ENCODE measurements at places on chromosomes 12 and 14.

DNA sequence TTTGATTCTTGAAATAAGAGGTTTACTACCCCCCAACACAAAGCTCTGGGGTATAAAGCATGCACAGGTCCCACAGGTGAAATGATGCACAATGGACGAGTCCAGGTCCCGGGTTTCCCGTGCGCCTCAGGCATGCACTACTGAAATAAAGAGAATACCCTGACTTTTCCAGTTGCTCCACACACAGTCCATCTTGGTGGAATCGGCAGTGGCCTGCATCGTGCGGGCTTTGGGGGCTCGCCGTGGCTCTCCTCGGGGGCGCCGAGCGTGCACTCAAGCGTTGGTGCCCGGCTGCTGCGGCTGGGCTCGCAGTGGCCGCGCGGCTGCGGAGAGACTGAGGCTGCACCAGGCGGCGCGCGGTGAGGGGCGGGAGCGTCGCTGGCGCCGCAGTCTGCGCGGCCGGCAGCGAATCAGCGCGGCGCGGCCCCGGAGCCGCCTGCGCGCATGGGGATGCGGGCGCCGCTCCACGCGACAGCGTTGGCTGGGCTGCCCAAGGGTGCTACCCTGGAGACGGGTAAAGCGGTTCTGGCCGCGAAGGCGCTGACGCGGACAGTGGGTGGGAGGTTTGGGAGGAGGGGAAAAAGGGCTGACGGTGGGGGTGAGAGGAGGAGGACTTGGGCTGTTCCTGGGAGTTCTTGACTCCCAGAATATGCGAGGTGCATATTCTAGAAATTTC is 53.8 kb upstream of the CCDC175 start:
- DNase-seq = peak; percentile 10

- DNase-seq = no peak
These were observed 83.6 kb upstream of the DIO3 start for GRCh38 chr14:101477648-101478047.

DNA sequence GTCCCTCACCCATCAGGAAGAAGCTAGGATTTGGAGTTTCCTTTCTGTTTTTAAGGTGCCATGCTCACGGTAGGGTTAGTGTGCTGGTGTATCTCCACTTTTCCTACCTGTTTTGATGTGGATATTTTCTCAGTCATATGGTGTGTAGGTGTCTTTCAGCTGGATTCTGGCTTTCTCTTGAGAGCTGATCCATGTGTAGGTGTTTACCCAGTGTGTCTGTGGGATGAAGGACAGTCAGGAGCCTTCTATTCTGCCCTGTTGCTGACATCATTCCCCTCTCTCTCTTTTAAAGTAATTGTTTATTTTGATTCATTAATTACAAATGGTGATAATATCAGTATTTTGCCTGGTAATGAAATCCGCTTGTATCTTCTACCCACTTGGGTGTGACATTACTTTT is 22.8 kb downstream of the TMX1 start:
- no peak for DNase-seq

GRCh38 chr14:84006643-84007155 is 1523.2 kb upstream of the FLRT2 start:
- no peak for DNase-seq

- DNase-seq = no peak
These were observed 77.3 kb upstream of the ANO6 start for GRCh38 chr12:45138609-45139008.

- DNase-seq = no peak
These were observed 71.6 kb upstream of the PPM1H start for GRCh38 chr12:63006536-63006935.

- no peak for DNase-seq
These were observed 27.1 kb downstream of the FAM222A start for GRCh38 chr12:109740694-109741245.

DNA sequence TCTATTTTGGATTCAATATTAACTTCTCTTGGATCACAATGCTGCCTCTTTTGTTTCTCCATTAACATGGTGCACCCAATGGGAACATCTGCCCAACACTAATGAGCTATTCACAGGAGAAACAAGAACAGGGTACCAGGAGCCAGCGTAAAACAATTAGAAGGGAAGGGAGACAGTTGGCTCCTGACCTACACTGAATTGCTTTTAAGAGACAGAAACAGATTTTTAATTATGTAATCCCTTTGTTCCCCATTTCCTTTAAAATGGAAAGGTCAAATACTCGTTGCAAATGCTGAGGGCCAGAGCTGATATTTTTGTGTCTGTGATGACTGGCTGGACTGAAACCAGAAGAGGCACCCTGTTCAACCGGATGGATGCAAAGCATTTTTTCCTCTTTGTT is 108.3 kb downstream of the SEC23A start:
- no peak for DNase-seq

DNA sequence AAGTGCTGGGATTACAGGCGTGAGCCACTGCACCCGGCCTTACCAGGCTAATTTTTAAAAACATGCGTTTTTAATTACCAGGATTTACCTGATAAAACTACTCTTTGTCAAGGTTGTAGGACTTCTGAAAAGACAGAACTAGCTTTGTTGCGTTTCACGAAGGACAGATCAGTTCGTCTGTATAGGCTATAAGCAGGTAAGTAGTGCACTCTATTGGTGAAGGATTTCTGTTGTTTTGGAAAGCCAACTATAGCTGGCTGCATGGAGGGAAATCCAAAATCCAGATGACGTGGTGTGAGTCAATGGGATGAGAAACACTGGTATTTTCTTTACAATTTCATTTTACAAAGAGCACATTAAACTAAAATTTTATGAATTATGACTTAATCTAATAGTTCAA is 14.6 kb downstream of the GNPNAT1 start:
- no peak for DNase-seq

GRCh38 chr12:109817627-109818231 is 15.5 kb downstream of the TRPV4 start:
- no peak for DNase-seq

DNA sequence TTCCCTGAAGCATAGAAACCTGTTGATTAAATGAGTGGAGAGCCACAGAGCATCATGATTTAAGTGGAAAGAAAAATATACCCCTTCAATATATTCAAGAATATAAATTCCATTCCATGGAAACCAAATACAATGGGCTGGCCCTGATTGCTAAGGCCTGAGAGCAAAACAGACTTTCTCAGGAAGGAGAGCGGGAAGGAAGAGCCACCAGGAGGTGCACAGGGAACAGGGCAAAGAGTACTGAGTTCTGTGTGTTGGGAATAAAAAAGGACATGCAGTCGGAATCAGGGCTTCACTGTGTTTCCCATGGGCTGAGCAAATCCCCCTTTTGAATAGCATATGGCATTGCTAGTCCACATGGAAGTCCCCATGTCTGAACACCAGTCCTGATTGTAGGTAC is 69.7 kb upstream of the PLEKHG3 start:
- DNase-seq = no peak

GRCh38 chr14:102975662-102976061 is 53.2 kb downstream of the AMN start:
- no peak for DNase-seq

DNA sequence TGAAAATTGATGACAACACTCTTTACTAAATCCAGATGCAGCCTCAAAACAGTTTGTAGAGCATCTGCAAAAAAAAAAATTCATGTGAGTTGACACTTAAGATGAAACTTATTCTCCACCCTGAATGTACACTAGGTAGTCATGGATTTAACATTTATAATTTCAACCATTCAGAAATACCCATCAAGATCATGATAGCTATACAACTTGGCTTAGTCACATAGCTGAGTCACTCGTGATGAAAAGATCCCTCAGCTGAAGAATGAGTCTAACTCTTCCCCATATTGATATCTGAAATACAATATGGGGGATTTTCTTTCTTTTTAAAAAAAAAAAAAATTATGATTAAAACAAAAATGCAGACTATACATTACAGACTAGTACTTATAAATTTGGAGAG is 104.8 kb upstream of the PLEKHG7 start:
- DNase-seq = no peak
